ENCODE measurements at places on chromosomes 3 and 15. TPM values are rescaled to one million over a fixed set of nuclear protein-coding genes. Genes with fewer than 3 reads are reported as not detected.

Gene RAD18
- total RNA-seq, result 51.7 TPM

Gene CCPG1
- total RNA-seq, result 43.1 TPM

GRCh38 chr3:130488288-130488687, 28.7 kb upstream of the COL6A6 start:
- DNase-seq, result no peak

DNA sequence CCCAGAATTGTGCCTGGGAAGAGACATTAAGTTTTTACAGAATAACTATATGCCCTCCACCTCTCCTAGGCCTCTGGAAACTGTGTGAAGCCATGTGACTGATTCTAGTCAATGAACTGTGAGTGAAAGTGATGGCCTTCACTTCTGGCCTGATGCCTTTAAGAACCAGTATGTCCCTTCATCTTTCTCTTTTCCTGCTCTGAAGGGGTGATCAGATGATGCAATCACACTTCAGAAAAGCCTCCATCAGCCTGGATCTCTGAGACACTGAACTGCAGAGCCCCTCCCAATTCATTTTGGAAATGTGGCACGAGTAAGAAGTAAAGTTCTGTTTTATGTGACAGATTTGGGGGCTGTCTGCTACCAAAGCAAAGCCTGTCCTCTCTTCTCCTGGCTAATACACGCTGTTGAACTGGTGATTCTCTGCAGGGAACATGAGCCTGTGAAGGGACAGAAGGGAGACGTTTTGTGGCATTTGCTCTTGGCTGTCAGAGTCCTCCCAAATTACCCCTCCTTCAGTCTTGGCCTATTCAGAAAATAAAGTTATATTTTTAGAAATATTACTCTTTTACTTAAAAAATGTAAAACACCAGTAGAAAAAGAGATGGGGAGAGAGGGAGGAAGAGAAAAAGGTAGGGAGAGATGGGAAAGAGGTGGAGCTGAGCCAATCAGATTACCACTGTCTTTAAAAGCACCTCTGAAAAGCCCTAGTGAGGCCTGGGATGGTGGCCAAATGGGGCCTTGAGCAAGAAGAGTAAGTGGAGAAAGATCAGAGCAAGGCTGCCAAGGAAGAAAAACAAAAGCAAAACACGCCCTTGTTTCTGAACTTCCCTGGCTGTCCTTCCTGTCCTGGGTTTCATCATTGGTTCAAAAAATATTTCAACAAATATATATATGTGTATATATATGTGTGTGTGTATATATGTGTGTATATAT, 40.9 kb upstream of the RYK start:
- DNase-seq, result no peak

DNA sequence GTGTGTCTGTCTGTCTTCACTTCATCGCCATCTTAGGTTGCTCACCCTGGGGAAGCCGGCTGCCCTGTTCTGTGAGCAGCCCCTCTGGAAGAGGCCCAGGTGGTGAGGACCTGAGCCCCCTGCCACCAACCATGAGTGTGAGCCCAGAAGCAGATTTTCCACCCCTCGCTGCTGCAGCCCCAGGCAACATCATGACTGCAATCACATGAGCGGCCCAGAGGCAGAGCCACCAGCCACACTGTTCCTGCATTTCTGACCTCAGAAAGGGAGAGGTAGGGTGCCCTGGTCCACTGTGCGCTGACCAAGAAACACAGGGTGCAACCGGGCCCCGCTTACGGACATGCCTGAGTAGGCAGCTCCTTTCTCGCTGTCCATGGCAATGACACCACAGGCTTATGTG, 92.3 kb upstream of the IQSEC1 start:
- no peak for DNase-seq

All from activated T-cell treated with anti-CD3 and anti-CD28 coated beads, Interleukin-2, amount 50 U/mL, for 72 hours (primary cell).